Occipital lobe (tissue), 3 donors: ENCODE measurements at places on chromosomes 16 and 17. TPM values are rescaled to one million over a fixed set of nuclear protein-coding genes. Genes with fewer than 3 reads are reported as not detected.
A peak's percentile ranks its signal among the peaks of the same experiment; 100 is the strongest.

Gene SHISA6
- total RNA-seq = 3.3 TPM

DNA sequence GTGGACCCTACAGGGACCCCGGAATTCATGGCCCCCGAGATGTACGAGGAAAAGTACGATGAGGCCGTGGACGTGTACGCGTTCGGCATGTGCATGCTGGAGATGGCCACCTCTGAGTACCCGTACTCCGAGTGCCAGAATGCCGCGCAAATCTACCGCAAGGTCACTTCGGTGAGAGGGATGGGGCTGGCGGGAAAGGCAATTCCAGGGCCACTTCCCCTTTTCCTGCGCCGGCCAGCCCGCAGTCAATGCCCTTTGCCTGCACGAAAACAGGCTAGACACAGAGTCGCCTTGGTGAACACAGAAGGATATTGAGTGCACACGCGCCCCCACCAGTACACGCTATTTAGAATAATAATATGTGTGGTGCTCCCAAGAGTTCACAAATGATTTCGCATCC lies 4.0 kb downstream of the WNK4 start:
- no peak for DNase-seq

GRCh38 chr17:76014100-76014924 lies 12.8 kb downstream of the EVPL start:
- DNase-seq = peak; percentile 16

Gene CCL8
- 0.16 TPM for total RNA-seq

- no peak for DNase-seq
Observed at GRCh38 chr17:36500745-36501225, 14.3 kb downstream of the ZNHIT3 start.

Gene ACBD4
- total RNA-seq = 3.0 TPM

DNA sequence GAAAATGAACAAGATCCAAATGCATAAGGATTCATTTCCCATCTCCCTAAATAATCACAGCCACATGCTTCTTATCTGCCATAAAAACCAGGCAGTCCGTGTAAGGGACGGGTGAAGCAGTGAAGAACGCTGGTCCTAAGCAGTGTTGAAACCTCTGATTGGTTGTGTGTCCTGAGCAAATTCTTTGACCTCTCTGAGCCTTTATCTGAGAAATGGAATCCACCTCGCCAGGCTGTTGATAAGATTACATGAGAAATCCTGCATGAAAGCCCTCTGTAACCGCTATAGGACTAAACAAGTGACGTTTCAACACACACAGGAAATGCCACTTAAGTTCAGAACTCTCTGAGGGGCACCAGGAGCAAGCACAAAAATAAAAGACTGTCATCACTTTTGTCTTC lies 26.8 kb downstream of the GAS7 start:
- DNase-seq = no peak

GRCh38 chr16:89748921-89749320 lies 27.6 kb downstream of the ZNF276 start:
- DNase-seq = no peak

- no peak for DNase-seq
Observed at GRCh38 chr17:21249920-21250703, 3.1 kb downstream of the NATD1 start.

DNA sequence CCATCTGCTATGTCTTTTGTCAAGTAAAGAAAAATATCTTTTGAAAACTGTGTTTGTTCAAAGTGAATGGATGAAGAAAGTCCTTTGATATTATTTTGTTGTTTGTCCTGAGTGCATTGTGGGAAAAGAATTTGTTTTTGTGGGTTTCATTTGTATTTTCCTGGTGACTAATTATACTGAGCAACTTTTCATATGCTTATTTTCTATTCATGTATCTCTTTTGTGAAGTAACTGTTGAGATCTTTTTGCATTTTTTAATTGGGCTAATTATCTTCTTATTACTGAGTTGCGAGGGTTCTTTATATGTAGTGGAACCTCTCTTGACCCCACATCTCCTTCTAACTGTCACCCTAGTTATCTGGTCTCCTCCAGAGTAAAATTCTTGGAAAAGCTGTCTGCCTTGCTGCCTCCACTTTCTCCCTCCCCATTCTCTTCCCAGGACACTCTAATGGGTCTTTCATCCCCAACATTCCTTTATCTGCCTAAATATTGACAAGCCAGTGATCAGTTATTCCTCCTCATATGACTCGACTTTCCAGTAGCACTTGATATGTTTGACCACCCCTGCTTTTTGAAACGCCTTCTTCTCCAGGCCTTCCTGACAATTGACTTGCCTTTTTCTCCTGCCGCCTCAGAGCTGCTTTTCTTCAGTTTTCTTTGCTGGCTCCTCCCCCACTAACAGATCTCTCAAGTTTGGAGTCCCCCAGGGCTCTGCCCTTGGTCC lies 117.6 kb upstream of the HAS3 start:
- no peak for DNase-seq

- peak; percentile 56 for DNase-seq
Observed at GRCh38 chr17:78144147-78144719, 2.0 kb upstream of the C17orf99 start.

Gene SLC13A5
- not detected for total RNA-seq

DNA sequence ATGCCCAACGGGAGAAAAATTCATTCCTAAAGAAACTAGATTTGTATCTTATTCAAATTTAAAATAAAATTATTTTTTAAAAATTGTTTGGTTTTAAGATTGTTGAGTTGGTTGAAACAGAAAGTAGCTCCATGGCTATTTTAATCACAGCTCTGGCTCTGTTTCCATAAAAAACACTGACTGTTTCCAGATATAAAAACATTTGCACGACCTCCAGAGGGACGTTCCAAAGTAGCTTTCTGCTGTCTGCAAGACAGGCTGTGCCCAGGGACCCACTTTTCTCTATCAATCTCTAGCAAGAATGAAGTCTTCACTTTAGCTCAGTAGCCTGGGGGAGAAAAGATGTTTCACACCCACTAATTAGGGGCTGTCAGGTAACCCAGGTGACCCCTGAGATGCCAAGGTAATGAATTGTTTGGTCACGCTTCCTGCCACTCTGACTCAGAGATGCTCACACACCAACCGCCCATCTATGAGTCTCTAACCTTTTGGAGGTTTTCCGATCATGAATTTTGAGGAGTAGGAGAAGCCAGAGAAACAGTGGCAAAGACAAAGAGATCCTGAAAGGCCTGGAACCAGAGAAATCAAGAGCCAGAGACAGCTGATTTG lies 220.1 kb upstream of the SOX9 start:
- no peak for DNase-seq

GRCh38 chr17:63579633-63580032 lies 21.1 kb upstream of the TACO1 start:
- no peak for DNase-seq

GRCh38 chr17:688100-688989 lies 26.3 kb downstream of the VPS53 start:
- no peak for DNase-seq

Gene TBC1D28
- total RNA-seq = not detected

Gene CCL13
- not detected for total RNA-seq

Gene TBC1D3G
- total RNA-seq = not detected

GRCh38 chr16:27960619-27961295 lies 102.8 kb downstream of the GSG1L start:
- no peak for DNase-seq

Gene TBC1D3K
- not detected for total RNA-seq

- DNase-seq = no peak
Observed at GRCh38 chr17:54493691-54494090, 407.0 kb upstream of the TOM1L1 start.

DNA sequence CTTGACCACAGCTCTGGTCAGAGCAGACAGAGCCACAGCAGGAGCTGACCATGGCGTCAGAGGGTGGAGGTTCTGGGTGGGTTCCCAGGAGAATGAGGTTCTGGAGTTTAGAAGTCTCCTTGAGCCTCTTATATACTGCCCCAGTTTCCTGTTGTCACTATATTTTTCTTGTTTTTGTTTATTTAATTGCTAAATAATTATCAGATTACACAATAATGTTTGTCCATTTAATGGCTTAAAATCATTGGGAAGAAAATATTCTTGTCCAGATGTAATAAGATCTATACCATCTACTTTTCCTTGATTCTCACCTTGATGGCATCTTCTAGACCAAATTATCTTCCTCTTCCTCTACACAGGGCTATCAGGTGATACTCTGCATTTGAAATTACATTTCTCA lies at the start of gene KRTAP4-3:
Gene KRTAP4-3 (minus strand): TSS at position 101 of the 400 bp plus-strand sequence. CDS start 49 bp downstream, at position 52.
- no peak for DNase-seq

- no peak for DNase-seq
Observed at GRCh38 chr17:41567317-41567716, 4.5 kb downstream of the KRT9 start.
